NCI-H1092 treated with DMSO at 0.1 percent for 48 hours (cell line): ENCODE measurements at places on chromosomes 7 and 10.

DNA sequence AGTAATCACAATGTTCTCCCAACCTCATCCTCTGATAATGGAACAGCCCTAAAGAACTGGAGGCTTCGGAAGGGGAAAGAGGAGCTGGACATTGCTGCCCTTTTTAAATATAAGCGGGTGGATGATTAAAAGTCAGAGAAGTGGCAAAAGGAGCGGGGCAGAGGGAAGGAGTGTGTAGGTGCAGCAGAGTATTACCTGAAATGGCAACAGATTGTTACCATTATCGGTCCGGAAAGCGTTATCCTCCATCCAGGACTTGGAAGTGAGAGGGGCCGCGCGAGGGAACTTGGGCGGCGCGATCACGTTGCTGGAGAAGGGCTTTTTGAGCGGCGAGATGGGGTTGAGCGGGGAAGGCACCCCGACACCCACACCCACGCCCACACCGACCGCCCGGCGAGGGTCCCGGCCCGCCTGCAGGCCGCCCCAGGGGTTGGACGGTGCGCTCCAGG lies 51.7 kb downstream of the CPEB3 start:
- DNase-seq = no peak

DNA sequence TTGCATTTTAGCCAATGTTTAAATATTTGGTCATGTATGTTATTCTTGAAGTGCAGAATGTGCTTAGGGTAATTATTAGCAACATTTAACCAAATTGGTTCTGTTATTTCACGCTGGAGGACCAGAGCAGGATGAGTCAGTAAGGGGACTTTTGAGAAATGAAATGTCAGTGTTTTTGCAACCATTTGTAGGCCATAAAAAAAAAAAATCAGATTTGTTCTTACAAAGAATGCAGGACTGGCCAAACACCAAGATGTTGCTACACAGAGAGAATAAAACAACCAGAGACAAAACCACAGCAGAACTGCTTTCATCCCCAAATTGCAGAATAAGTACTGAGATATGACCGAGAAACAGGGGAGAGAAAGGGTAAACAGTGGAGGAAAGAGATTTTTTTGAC lies 62.1 kb downstream of the TPST1 start:
- DNase-seq = no peak

DNA sequence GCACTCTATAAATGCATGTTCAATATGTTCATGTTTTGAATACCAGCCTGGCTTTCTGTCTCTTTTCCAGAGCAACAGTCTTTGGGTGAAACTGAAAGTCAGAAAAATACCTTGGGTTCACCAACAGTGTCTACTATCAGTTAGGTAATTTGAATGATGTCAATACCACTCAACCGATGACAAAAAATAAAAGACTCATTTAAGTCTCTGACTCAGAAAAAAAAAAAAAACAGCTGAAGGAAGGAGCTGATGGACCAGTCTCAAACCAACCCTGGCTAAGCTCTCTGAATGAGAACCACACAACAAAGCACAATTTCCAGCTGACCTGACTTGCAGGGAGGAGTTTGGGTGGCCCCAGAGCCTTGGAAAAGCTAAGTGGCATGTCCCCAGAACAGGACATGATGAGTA lies 42.5 kb downstream of the ABLIM1 start:
- DNase-seq = no peak

- peak; percentile 14 for DNase-seq
These were observed 3.5 kb downstream of the SHH start for GRCh38 chr7:155808549-155809331.

DNA sequence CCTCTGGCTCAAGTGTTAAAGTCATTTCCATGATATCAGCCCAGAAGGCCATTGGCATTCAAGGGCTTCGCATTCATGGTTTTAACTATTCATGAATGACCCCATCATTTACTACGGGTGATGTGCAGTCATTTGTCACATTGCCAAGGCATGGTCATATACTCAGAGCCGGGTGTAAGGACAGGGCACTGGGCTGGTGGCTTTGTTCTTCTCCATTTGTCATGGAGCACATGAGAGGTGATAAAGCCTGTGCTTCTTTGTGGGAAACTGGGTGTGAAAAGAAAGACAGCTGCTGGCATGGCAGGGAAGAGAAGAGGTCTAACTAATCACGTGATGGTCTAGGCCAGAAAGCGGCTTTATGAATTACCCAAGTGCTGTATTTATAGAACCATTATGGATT lies 132.2 kb upstream of the PLXNA4 start:
- no peak for DNase-seq
